ENCODE measurements at places on chromosomes 5 and 9. TPM values are rescaled to one million over a fixed set of nuclear protein-coding genes. Genes with fewer than 3 reads are reported as not detected.

Gene HTR1A
- total RNA-seq, result 0.35 TPM

Gene PCDHB4
- 0.35 TPM for total RNA-seq

Gene FIBCD1
- 0.52 TPM for total RNA-seq

Gene ZNF462
- 36.1 TPM for total RNA-seq

Gene SETD9
- total RNA-seq, result 16.3 TPM

Gene SLC34A1
- not detected for total RNA-seq

Gene RFX3
- 1.6 TPM for total RNA-seq

Gene GAPT
- total RNA-seq, result not detected

Gene GARIN3
- total RNA-seq, result not detected

DNA sequence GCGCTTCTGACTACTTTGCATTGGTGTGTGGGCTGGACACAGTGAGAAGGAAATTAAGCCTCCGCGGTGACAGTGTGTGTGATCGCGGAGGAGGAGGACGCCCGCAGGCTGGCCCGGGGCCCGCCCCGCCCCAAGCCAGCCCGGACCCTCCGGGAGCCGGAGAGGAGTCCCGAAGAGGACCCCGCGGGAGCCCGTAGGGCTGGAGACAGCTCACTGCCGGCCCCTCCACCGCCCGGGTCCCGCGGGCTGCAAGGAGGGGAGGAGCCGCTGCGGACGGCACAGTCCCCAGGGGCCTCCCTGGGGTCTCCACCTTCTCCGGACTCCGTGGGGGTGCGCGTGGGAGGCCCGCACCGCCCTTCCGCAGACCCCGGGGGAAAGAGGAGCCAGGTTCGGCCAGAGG is 146.4 kb upstream of the ERCC6L2 start:
- no peak for DNase-seq

DNA sequence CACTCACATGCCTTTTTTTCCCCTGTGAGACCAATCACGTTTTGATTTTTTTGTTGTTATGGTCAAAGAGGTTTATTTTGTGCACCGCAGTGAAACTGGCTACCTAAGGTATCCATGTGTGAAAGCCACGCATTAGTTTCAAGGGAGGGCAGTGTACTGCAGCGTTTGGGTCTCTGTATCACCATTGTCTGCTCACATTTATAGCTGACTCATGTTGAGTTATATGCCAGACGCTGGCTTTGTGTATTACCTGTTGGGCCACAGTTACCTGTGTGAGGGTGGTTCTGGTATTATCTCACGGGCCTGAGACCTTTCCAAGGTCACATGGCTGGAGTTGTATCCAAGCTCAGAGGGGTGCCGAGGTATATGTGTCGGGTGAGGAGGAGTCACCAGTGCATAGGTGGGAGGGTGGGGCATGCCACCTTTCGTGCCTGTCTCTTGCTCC is 75.8 kb downstream of the ARHGAP26 start:
- peak; percentile 72 for DNase-seq

GRCh38 chr9:114371973-114372917 is 15.5 kb downstream of the AKNA start:
- DNase-seq, result peak; percentile 95

DNA sequence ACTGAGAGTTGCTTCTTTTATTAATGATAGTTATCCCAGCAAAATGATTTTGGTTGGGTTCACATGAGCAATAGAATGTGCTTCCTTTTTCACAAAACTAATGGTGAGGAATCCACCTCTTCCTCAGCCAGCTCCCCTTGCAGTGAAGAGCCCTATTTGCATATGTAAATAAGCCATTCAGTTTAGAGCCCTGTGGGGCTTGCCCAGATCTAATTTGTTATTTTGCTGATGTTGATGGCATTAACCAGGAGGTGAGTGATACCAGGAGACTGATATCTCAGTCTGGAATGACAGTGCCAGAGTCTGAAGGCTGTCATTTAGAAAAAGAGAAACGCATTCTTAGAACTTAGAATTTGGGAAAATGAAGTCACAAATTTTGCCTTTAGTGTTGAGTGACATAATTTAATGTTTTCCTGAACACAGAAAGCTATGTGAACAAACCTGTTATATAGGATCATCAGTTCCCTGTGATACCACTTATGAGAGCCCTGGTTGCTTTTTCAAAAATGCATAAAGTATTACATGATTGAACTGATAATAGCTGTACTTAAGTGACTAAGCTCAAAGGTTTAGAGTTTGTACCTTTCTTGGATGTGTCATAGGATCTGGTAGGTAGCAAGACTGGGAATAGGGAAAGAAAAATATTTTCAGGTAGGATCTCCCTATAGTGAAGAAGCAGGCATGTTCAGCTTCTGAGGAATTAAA is 271.6 kb downstream of the MAST4 start:
- DNase-seq, result no peak

DNA sequence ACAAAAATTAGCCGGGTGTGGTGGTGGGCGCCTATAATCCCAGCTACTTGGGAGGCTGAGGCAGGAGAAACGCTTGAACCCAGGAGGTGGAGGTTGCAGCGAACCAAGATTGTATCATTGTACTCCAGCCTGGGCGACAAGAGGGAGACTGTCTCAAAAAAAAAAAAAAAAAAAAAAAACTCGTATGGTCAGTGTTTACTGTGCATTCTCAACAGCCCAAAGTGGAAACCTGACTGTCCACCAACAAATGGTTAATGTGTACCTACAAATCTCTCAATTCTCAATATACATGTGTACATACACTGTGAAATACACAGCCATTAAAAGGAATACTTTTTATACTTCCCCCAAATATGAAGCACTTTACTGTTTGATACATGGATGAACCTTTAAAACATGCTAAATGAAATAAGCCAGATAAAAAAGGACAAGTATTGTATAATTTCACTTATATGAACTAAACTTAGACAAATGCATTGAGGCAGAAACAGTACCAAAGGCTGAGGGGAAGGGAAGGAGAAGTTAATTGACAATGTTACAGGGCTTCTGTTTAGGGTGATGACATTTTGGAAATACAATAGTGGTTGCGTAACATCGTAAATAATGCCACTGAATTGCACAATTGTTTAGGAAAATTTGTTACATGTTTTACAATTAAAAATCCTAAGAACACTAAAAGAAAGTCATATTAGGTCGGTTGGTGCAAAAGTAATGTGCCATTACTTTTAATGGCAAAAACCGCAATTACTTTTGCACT is 16.5 kb downstream of the DNAJA1 start:
- peak; percentile 58 for DNase-seq

GRCh38 chr5:145975361-145976066 is 39.1 kb downstream of the SH3RF2 start:
- DNase-seq, result peak; percentile 97

GRCh38 chr5:67770431-67771025 is 445.0 kb upstream of the PIK3R1 start:
- peak; percentile 17 for DNase-seq

- no peak for DNase-seq
Measured at GRCh38 chr5:173557123-173557903, 59.1 kb downstream of the BOD1 start.

DNA sequence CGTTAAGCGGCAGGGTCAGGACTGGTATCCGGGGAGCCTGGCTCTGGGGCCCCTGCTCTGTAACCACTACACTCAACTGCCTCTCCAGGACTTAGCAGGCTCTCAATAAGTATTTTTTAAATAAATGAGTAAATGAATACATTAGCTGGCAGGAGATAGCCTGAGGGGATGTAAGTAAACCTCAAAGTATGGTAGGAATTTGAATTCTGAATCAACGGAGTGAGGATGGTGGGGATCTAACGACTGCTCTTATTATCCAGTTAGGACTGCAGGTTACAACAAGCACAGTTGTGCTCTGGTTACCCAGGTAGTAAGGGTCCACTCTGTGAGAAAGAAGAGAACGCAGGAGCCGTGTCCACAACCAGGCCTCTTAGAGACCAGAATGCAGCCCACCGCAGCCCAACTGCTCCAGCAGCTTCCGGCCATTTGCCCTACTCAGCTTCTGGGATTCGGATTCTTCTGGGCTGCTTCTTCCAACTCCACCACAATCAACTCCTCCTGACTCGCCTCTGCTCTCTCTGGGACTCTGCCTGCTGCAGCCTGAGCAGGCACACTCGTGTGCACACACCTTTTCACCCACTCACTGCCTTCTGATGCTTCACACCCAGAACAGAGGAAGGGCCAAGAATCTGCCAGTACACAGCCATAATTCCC is 52.6 kb downstream of the MED27 start:
- peak; percentile 86 for DNase-seq

GRCh38 chr5:126335886-126336285 is 87.3 kb upstream of the GRAMD2B start:
- DNase-seq, result no peak

DNA sequence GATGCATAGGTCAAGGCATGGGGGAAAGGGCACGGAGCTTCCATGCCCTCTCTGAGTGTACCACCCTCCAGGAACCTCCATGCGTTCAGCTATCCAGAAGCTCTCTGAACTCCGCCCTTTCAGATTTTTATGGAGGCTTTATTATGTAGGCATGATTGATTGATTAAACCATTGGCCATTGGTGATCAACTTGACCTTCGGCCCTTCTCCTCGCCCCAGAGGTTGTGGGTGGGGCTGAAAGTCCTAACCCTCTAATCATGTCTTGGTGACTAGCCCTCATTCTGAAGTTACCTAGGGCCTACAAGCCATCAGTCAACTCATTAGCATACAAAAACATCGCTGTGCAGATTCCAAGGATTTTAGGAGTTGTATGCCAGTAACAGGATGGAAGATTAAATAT is 323.7 kb upstream of the KLF4 start:
- no peak for DNase-seq

GRCh38 chr5:137291436-137291835 is 207.7 kb downstream of the SPOCK1 start:
- no peak for DNase-seq

- DNase-seq, result no peak
Measured at GRCh38 chr5:17306726-17307091, 89.3 kb downstream of the BASP1 start.

DNA sequence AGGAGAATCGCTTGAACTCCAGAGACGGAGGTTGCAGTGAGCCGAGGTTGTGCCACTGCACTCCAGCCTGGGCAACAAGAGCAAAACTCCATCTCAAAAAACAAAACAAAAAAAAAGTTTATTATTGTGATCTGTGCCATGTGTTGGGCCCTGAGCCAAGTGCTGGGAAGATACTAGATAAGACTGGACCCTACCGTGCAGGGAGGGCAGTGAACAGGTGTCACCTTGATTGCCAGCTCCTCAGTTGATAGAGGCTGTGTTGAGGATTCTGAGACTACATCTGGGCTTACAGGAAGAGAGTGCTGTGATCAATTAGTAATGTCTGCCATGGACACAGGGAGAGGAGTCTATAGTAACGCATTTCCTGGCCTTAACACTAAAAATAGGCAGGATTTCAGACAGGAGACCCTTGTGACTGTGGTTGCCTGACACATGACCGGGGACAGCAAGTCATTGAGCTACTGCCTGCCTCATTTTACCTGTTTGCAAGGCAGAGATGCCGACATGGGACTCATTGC is 201.5 kb downstream of the C9orf50 start:
- no peak for DNase-seq

DNA sequence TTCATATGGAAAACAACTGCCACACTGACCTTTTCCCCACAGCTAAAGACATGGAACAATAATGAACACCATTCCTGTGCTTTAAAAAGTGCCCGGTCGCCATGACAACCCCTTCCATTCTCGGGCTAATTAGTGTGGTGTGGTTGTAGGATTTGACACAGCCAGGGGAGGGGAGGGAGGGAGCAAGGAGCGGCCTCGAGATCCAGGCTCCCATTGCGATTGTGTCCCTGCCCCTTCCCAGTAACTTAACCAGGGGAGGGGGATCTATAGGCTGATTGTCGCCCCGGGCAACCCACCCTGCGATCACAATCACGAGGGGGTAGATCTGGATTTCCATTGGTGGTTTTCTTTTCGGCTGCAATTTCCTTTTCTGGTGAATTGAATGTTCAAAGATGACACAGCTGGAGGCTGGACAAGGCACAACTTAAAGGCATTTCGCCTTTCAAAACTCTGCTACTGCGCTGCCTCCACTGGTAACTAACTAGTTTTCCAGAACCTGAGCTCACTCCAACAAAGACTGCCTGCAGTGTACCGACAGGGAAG is 96.7 kb upstream of the RETREG1 start:
- DNase-seq, result peak; percentile 44

DNA sequence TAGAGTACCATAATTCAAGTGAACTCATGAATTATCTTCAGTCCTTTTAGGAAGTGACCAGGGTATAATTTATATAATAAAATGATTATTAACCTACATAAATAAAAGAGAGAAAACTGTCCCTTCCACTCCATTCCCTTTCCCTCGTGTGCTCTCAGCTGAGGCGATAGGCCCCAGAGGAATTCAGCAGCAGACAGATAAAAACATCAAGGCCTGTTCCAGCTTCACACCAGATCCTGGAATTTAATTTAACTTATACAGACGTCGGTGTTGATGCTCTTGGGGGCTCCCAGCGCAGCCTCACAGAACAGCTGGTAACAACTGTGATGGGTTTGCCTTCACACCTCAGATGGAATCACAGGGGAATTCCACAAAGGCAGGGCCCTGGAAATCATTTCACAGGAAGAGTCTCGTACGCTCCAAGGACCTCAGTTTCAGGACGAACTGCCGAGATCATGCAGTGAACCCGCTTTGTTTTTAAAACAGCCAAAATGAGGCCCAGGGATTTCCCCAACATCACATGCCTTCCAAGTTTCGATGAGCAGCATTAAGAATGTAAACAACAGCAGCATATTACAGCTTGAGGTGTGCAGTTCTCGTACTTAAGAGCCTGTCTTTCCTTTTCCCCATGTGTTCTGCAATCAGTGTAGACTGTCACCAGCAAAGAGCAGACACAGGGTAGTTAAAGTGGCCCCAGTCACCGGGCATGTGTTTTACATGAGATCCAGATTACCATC is 73.6 kb upstream of the ALDH1B1 start:
- peak; percentile 95 for DNase-seq

DNA sequence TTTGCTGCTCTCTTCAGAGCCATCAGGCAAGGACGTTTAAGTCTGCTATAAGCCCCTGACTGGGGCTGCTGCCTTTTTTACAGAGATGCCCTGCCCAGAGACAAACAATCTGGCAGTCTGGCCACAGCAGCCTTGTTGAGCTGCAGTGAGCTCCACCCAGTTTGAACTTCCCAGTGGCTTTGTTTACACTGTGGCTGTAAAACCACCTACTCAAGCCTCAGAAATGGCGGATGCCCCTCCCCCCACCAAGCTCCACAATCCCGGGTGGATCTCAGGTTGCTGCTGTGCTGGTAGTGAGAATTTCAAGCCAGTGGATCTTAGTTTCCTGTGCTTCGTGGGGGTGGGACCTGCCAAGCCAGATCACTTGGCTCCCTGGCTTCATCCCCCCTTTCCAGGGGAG is 59.7 kb upstream of the SNCAIP start:
- DNase-seq, result no peak

DNA sequence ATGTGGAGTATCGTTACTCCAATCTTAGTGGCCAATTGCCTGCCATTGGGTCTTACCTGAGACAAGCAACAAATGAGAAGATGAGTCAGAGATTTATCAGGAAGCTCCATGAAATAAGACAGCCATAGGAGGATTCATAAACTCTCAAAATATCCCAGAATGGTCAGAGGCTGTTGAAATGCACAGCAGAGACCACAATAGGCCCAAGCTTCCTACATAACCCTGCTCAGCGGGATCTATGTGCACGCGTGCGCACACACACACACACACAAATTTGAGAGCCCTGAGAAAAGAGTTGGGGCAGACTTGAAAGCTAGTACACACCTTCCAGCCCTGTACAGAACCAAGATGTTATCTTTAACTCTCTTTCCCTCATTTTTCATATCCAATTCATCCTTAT is 9.8 kb downstream of the UIMC1 start:
- DNase-seq, result no peak

GRCh38 chr5:81750308-81751008 is 439 bp downstream of the SSBP2 start:
- no peak for DNase-seq

Measured in renal cortical epithelial cell (primary cell).